ENCODE measurements at places on chromosomes 13 and 19. TPM values are rescaled to one million over a fixed set of nuclear protein-coding genes. Genes with fewer than 3 reads are reported as not detected.

METTL21C gene
- not detected for total RNA-seq

KATNAL1 gene
- total RNA-seq: 9.0 TPM

LILRB2 gene
- total RNA-seq: not detected

UNC13A gene
- not detected for total RNA-seq

ZNF547 gene
- 1.1 TPM for total RNA-seq

CCNA1 gene
- total RNA-seq: 0.38 TPM

- H3K27me3 ChIP-seq: peaks cover 32% of the 10 kb centered on the region
- no peak overlapping the region for H3K27ac ChIP-seq
- H3K4me1 ChIP-seq: no peaks in the 10 kb centered on the region
These were observed 19.3 kb upstream of the LGALS13 start for GRCh38 chr19:39582891-39583625.

DNA sequence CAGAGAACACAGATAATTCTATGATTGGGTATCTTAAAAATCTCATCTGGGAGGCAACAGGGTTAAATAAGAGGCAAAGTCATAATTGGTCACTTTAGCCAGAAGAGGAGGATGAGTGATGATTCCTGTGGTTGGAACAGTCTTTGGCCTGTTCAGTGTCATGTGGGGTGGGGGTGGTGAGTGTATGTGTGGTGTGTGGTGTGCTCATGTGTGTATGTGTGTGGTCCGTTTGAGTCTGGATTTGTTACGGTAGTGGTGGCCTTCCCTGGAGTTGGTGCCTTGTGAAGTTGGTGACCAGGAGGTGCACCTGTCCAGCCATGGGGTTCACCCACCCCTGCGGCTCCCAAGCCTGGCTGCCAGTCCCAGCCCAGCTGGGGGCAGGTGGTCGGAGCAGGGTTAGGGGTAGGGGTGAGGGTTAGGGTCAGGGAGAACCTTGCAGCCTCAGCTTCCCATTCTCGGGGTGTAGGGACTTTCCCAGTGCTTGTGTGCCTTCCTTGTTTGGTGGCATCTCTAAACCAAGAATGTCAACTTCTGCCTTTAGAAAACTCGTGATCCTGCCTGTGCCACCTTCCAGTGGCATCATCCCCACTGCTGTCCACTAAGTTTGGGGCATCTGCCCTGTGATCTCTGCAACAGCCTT lies 97.5 kb downstream of the RAB20 start:
- H3K27me3 ChIP-seq: no peaks in the 10 kb centered on the region
- peak overlapping the region; percentile 9 for H3K27ac ChIP-seq
- H3K4me1 ChIP-seq: no peaks in the 10 kb centered on the region
- no peak for DNase-seq
- H3K36me3 ChIP-seq: no peaks in the 10 kb centered on the region

- no peak overlapping the region for H3K4me3 ChIP-seq
- H3K36me3 ChIP-seq: no peaks in the 10 kb centered on the region
- H3K27ac ChIP-seq: no peak overlapping the region
These were observed 20.8 kb downstream of the TCF3 start for GRCh38 chr19:1631557-1632100.

DNA sequence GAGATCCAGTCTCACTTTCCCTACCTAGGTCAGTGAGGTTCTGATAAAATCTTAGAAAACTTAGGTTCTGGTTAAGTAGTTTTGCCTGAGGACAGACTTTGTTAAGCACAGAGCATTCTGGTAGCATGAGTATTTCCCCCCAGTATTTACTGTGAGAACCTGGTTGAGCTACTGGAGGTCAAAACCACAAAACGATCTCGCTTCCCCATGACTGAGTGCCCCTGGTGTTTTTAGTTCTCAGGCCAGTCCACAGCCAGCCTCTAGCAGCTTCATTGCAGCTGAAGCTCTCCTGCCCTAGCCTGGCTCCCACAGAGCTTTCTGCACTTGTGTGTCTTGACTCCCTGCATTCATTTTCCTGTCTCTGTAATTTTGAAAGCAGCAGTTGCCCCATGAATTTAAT lies 1138.2 kb downstream of the UQCRFS1 start:
- H3K27ac ChIP-seq: no peak overlapping the region
- no peaks in the 10 kb centered on the region for H3K36me3 ChIP-seq
- H3K4me3 ChIP-seq: no peak overlapping the region
- H3K27me3 ChIP-seq: no peaks in the 10 kb centered on the region

DNA sequence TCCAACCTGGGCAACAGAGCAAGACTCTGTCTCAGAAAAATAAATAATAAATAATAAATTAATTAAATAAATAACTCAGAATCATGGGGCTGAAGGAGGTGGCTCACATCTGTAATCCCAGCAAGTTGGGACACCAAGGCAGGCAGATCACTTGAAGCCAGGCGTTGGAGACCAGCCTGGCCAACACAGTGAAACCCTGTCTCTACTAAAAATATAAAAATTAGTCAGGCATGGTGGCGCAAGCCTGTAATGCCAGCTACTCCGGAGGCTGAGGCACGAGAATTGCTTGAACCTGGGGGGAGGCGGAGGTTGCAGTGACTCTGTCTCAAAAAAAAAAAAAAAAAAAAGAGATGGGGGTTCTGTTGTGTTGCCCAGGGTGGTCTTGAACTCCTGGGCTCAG lies 7.2 kb downstream of the TMEM38A start:
- no peaks in the 10 kb centered on the region for H3K36me3 ChIP-seq
- no peaks in the 10 kb centered on the region for H3K27me3 ChIP-seq
- H3K4me3 ChIP-seq: no peak overlapping the region
- H3K4me1 ChIP-seq: no peaks in the 10 kb centered on the region

GRCh38 chr19:3359015-3359918 lies 7.1 kb upstream of the NFIC start:
- H3K27me3 ChIP-seq: no peaks in the 10 kb centered on the region
- H3K4me1 ChIP-seq: peaks cover 26% of the 10 kb centered on the region
- H3K36me3 ChIP-seq: no peaks in the 10 kb centered on the region

GRCh38 chr13:34587576-34587975 lies 354.5 kb upstream of the NBEA start:
- no peak overlapping the region for H3K4me3 ChIP-seq
- H3K4me1 ChIP-seq: peaks cover 3% of the 10 kb centered on the region
- H3K27me3 ChIP-seq: no peaks in the 10 kb centered on the region
- no peaks in the 10 kb centered on the region for H3K36me3 ChIP-seq
- no peak overlapping the region for H3K27ac ChIP-seq

GRCh38 chr13:91284335-91284734 lies 63.2 kb upstream of the MIR17HG start:
- H3K36me3 ChIP-seq: no peaks in the 10 kb centered on the region
- DNase-seq: no peak
- no peaks in the 10 kb centered on the region for H3K27me3 ChIP-seq
- H3K27ac ChIP-seq: no peak overlapping the region

DNA sequence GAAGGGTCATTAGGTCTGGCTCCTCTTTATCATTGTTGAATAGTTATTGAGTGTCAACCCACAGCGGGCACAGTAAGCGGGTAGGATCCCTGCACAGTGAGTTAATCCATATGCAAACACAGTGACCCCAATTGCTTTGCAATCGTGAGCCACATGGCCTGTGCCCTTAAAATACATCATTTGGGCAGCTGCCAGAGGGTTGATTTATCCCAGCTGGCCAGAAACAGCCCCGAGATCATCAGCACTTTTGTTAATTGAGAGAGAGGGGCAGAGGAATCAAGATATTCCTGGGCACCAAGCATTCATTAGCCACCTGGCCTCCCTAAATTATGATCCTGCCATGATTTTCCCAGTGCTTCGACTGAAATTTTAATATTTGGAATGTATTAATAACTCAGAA lies 9.8 kb upstream of the CNMD start:
- peaks cover 41% of the 10 kb centered on the region for H3K27me3 ChIP-seq
- no peak overlapping the region for H3K4me3 ChIP-seq
- no peak for DNase-seq
- H3K36me3 ChIP-seq: no peaks in the 10 kb centered on the region
- H3K4me1 ChIP-seq: no peaks in the 10 kb centered on the region
- H3K27ac ChIP-seq: no peak overlapping the region

DNA sequence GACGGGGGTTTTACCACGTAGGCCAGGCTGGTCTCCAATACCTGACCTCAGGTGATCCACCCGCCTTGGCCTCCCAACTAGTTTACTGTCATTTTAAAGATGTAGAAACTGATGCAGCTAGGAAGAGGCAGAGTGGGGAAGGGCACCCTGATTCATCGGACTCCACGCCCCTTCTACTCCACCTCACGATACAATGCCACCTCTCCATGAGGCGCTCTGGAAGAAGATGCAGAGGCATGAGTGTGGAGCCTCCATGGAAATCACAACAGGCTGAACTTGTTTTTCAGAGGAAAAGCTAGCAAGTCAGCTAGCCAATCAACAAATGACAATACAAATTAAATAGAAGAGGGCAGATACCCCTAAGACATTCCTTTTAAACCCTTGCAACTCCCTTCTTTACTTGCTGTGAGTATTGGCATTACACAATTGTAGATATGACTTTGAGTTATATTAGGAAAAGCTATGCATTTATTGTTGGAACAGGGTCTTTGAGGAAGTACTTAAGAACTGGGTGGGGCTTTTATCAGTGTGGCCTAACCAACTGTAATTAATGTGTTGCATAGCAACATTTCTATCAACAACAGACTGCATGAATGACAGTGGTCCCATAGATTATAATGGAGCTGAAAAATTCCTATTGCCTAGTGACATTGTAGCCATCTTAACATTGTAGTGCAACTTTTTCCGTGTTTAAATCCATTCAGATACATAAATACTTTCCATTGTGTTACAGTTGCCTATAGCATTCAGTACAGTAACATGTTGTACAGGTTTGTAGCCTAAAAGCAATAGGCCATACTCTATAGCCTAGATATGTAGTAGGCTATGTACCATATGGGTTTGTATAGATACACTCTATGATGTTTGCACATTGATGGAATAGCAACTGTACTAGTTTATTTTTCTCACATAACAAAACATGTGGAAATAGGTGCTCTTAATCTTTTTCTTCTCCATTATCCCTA lies 17.6 kb downstream of the WDFY2 start:
- no peak for DNase-seq
- peaks cover 70% of the 10 kb centered on the region for H3K4me1 ChIP-seq
- no peaks in the 10 kb centered on the region for H3K27me3 ChIP-seq
- H3K36me3 ChIP-seq: no peaks in the 10 kb centered on the region
- no peak overlapping the region for H3K27ac ChIP-seq

- no peak overlapping the region for H3K4me3 ChIP-seq
- no peaks in the 10 kb centered on the region for H3K27me3 ChIP-seq
- no peaks in the 10 kb centered on the region for H3K36me3 ChIP-seq
- H3K4me1 ChIP-seq: no peaks in the 10 kb centered on the region
- DNase-seq: no peak
- no peak overlapping the region for H3K27ac ChIP-seq
These were observed 66.1 kb upstream of the ABCC4 start for GRCh38 chr13:95367309-95367843.

DNA sequence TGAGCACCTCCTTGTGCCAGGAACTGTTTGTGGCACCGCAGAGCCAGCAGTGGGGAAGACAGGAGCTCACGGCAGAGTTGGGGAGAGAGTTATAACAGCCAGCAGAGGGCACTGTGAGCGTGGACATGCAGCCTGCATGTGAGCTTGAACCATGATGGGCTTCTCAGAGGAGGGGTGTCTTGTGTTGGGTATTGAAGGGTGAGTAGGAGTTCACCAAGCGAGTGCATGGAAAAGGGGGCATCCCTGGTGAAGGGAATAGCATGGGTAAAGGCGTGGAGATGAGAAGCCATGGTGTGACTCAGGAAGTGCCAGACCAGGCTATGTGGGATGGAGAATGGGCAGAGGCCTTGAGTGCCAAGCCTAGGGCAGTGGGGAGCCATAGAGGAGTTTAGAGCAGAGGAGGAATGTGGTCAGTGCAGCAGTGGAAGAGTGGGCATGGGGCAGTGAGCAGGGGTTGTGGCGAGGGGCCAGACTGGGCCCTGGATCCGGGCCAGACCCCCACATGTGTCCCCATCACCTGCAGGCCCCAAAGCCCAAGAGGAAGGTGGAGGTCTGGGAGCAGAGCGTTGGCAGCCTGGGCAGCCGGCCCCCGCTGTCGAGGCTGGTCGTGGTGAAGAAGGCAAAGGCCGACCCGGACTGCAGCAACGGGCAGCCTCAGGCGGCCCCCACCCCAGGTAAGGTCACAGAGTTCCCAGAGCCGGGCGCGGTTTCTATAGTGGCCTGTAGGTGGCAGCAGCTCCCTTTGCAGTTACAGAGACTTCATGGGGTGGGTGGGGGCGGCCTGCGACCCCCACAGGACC lies 11.8 kb upstream of the SHD start:
- no peak overlapping the region for H3K4me3 ChIP-seq
- peaks cover 98% of the 10 kb centered on the region for H3K36me3 ChIP-seq
- no peak for DNase-seq
- no peak overlapping the region for H3K27ac ChIP-seq
- H3K4me1 ChIP-seq: no peaks in the 10 kb centered on the region

- H3K4me3 ChIP-seq: no peak overlapping the region
- DNase-seq: no peak
- H3K36me3 ChIP-seq: no peaks in the 10 kb centered on the region
- H3K27me3 ChIP-seq: no peaks in the 10 kb centered on the region
- H3K4me1 ChIP-seq: no peaks in the 10 kb centered on the region
These were observed 549.0 kb upstream of the GPC6 start for GRCh38 chr13:92677571-92677970.

DNA sequence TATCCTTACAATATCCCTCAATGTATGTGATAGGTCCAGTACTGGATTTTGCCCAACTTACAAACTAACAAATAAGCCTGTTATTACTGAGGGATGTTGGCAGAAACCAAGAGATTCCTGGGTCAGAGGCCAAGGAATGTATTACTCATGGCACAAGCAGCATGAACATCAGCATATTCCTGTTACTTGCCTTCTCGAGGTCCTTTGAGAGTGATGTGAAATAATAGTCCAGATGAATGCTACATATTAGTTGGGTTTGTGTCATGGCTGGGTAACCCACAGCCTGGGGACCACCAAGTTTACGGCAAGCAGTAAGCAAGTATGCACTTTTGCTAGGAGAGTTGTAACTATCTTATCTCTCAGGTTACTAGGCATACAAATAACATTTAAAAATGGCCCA lies 384.5 kb upstream of the GPC6 start:
- no peaks in the 10 kb centered on the region for H3K36me3 ChIP-seq
- H3K4me1 ChIP-seq: no peaks in the 10 kb centered on the region
- H3K27ac ChIP-seq: no peak overlapping the region
- DNase-seq: no peak
- H3K4me3 ChIP-seq: no peak overlapping the region

GRCh38 chr19:10748927-10749434 lies 31.1 kb downstream of the DNM2 start:
- H3K36me3 ChIP-seq: no peaks in the 10 kb centered on the region
- H3K4me3 ChIP-seq: no peak overlapping the region
- no peaks in the 10 kb centered on the region for H3K27me3 ChIP-seq
- peaks cover 45% of the 10 kb centered on the region for H3K4me1 ChIP-seq

GRCh38 chr19:8334458-8335342 lies 8.4 kb downstream of the KANK3 start:
- no peaks in the 10 kb centered on the region for H3K36me3 ChIP-seq
- no peaks in the 10 kb centered on the region for H3K27me3 ChIP-seq
- DNase-seq: no peak
- H3K27ac ChIP-seq: no peak overlapping the region

GRCh38 chr13:59094181-59094580 lies 1069.5 kb downstream of the DIAPH3 start:
- no peaks in the 10 kb centered on the region for H3K27me3 ChIP-seq
- H3K27ac ChIP-seq: no peak overlapping the region
- no peak overlapping the region for H3K4me3 ChIP-seq
- no peaks in the 10 kb centered on the region for H3K4me1 ChIP-seq
- DNase-seq: no peak

GRCh38 chr19:46015687-46016425 lies 7.0 kb downstream of the PGLYRP1 start:
- peak overlapping the region; percentile 11 for H3K27ac ChIP-seq
- no peak for DNase-seq
- H3K27me3 ChIP-seq: no peaks in the 10 kb centered on the region
- peaks cover 39% of the 10 kb centered on the region for H3K4me1 ChIP-seq
- H3K36me3 ChIP-seq: no peaks in the 10 kb centered on the region
